Naive thymus-derived CD4-positive, alpha-beta T cell (primary cell): ENCODE measurements at places on chromosomes 16 and 17. TPM values are rescaled to one million over a fixed set of nuclear protein-coding genes. Genes with fewer than 3 reads are reported as not detected.

UTS2R gene
- not detected for polyA plus RNA-seq

OR1F1 gene
- polyA plus RNA-seq, result 0.35 TPM

TIMM22 gene
- polyA plus RNA-seq, result 27.9 TPM

CHST4 gene
- polyA plus RNA-seq, result not detected

SSTR5 gene
- not detected for polyA plus RNA-seq

CHST5 gene
- not detected for polyA plus RNA-seq

ZNF200 gene
- polyA plus RNA-seq, result 12.3 TPM

WBP2 gene
- polyA plus RNA-seq, result 99.4 TPM

NATD1 gene
- polyA plus RNA-seq, result 1.7 TPM

SLC25A19 gene
- 15.5 TPM for polyA plus RNA-seq

G6PC1 gene
- not detected for polyA plus RNA-seq

NSF gene
- 23.0 TPM for polyA plus RNA-seq
